ENCODE measurements at places on chromosomes 4 and X.

GRCh38 chr4:67480810-67481209 is 64.5 kb downstream of the CENPC start:
- DNase-seq, result no peak

- no peak for DNase-seq
These were observed 367.6 kb downstream of the BCOR start for GRCh38 chrX:39729981-39730661.

- DNase-seq, result no peak
These were observed 96.4 kb upstream of the DDIT4L start for GRCh38 chr4:100286636-100287035.

DNA sequence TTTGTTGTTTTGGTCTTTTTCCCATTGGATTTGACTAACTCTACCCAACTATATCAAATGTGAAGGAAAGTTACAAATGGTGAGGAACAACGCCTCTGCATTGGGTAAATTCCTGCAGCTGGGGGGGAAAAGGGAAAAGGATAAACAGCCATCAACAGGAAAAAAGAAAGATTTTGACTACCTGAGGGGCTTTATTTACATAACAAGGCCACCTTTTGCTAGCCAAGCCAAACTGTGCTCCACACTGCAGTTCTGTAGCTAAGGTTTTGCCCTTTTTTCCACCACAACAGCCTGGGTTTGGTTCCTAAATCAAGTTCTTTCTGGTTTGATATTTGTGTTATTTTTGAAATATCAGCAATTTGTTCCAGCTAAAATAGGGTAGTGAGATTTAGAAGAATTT is 40.8 kb downstream of the RHOXF2B start:
- DNase-seq, result no peak

DNA sequence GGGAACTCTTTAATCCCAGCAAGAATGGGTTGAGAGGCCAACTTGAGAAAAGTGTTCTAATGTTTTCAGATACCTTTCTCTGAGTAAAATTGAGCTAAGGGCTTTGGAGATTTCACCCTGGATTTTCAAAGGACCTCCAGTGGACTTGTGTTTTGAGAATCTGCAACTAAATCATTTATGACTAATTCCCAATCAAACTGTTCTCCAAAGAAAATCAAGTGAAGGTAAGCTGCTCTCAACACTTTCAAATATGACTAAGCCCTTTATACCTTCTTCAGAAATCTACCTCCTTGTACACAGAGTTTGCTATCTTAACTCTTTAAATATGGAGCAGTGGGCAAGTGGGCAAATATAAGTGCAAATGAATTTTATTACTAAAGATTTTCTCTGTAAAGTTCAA is 392.9 kb downstream of the PDGFC start:
- no peak for DNase-seq

DNA sequence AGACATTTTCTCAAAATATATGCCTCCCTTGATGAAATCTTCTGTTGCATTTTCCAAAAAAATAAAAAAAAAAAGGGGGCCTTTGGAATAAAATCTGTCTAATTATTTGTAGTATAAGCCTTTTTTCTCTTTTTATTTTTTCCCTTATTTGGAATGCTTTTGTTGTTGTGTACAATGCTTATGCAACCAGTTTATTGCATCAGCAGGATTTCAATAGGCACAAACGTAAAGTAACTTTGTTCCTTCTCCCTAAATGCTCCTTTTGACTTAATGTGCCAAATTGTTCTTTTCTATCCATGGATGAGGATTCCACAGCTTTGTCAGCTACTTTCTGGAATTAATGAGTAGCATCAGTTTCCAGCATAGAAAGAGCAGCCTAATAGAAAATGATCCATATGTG is 59.6 kb upstream of the HPGD start:
- no peak for DNase-seq

- DNase-seq, result no peak
These were observed 3.9 kb downstream of the PCDH10 start for GRCh38 chr4:133152831-133153481.

DNA sequence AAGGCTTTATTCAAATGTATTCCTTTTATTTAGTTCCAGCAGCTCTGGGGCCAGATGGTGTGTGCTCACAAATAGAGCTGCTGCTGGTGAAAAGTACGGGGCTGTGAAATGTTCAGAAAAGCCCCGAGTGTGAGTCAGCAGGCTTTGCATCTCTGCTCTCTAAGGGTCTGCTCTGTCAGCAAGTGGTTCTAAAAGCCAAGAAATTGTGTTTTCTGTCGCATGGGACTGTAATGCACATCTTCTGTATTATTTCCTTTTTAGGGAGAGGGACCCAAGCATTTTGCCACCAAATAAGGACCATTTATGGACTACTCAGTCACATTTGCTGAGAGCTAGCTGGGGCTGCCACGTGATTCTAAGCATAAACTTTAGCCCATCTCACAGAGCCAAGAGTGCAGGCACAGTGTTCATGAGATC is 82.9 kb upstream of the NHS start:
- DNase-seq, result no peak

DNA sequence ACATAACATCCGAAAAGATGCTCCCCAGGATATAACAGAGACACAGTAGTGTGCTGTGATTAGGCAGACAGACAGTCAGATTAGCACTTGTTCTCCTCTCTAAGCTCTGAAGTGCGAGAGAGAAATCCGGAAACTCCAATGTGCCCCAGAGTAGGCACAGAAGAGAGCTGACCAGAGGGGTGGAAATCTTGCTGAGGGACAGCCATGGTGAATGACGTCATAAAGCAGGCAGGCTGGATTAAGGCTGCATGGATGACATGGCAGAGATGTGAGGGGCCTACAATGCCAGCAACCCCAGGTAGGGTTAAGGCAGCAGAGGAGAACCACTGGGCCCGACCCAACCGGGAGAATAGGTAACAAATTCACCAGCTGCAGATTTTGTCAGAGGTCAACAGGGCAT is 53.3 kb downstream of the MEPE start:
- no peak for DNase-seq

- DNase-seq, result no peak
These were observed 1798.9 kb downstream of the PCDH7 start for GRCh38 chr4:32519060-32519459.

Measured in activated CD8-positive, alpha-beta memory T cell treated with anti-CD3 and anti-CD28 coated beads for 24 hours (primary cell).